ENCODE measurements at places on chromosomes 11 and 22.

DNA sequence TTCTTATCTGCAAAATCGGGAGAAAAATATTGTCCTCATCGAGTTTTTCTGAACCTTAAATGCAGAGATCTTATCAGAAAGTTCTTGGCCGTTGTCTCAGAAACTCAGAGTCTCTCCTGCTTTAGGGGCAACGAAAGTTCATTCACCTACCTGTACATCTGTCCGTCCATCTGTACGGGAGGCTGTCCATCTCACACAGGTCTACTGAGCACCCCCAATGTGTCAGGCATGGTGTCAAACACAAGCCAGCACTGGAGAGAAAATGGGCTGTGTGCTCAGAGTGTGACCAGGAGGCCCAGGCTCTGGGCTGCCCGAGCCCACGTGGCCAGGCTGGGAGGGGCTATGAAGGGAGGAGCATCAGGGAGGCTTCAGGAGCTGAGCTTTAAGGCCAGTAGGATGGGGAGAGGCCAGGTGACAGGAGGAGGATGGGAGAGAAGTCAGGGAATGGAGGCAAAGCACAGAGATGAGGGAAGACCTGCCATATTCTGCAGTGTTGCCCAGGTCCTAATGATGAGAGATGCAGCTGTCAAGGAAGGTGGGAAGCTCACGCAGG, 62.4 kb upstream of the MYEOV start:
- DNase-seq = no peak

GRCh38 chr11:65884716-65885092, 3.6 kb downstream of the FIBP start:
- peak; percentile 87 for DNase-seq

- no peak for DNase-seq
Observed at GRCh38 chr22:35299217-35299672, 449 bp upstream of the TOM1 start.

- peak; percentile 15 for DNase-seq
Observed at GRCh38 chr11:60184824-60185511, 2.1 kb upstream of the MS4A6A start.

DNA sequence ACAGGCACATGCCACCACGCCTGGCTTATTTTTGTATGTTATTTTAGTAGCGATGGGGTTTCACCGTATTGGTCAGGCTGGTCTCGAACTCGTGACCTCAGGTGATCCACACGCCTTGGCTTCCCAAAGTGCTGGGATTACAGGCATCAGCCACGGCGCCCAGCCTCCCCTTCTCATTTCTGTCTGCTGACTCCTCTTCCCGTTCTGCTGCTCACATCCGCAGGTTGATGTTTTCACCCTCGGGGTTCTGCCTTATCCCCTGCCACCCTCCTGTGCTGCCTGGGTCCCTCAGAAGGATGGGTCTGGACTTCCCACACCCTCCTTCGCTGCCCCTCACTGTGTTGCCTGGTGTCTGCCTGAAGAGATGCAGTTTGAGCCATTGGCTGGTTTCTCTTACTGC, 19.2 kb upstream of the VSIG10L2 start:
- no peak for DNase-seq

DNA sequence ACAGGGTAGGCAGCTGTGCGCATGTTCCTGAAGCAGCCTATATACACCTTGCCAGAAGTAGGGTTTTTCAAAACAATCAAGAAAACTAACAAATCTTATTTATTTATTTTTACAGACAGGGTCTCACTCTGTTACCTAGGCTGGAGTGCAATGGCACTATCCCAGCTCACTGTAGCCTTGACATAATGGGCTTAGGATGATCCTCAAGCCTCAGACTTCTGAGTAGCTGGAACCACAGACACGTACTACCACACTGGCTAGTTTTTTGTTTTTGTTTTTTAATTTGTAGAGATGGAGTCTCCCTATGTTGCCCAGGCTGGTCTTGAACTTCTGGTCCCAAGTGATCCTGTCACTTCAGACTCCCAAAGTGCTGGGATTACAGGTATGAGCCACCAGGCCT, 25.7 kb downstream of the CLTCL1 start:
- no peak for DNase-seq

- peak; percentile 19 for DNase-seq
Observed at GRCh38 chr22:21942407-21943343, 10.0 kb downstream of the PPM1F start.

DNA sequence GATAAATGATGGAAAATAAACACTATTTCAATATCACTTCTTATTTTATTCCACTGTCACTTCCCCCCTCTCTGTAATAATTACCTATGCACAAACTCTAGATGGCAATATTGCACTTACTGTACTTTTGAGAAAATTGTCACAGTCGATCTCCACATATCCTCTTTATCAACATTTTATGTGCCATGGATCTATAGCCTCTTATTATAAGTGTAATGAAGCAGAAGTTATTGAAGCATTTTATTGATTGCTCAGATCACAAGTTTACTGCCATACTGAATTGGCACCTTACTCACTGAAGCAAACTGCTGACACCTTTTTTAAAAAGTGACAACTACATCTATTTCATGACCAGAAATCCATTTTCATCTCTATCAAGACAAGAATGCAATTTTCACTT, 133.4 kb downstream of the DCDC1 start:
- DNase-seq = peak; percentile 2

DNA sequence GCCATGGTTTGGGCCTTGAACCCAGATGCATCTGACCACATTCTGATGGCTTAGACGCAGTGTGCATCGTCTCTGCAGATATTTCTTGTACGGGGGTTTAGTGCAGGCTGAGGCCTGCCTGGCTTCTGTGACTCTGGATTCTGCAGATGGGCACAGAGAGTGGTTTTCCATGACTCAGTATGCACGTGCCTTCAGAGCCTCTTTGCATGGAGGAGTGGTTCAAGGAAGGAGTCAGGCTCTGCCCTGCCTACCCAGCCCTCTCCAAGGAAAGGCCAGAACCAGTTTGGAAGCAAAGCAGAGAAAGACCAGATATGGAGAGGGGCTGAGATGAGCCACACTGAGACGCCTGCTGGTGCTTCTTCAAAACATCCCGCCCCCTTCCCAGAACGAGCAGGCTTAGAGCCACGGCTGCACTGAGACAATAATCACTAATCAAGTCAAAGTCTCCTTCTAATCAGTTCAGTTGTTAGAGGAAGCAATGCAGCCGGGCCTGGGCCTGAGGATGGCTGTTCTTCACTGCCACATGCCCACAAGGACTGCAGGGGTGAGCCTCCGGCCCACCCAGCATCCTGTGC, 308.9 kb downstream of the NXPE2 start:
- DNase-seq = no peak

DNA sequence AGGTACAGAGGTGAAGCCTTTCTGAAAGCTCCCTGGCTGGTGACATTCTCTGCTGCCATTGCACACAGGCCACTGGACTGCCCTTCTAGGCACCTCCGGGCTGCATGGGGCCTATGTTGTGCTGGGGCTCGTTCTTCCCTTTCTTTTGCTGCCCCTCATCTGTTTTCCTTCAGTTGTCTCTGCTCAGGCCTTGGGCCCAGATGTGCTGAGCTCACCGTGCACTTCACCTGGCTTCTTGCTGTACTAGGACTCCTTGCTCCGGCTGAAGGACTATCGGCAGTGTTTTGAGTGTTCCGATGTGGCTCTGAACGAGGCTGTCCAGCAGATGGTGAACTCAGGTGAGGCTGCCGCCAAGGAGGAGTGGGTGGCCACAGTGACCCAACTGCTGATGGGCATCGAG, 59.4 kb downstream of the CABIN1 start:
- DNase-seq = no peak

GRCh38 chr11:39569789-39570188, 1889.7 kb downstream of the LRRC4C start:
- DNase-seq = no peak

DNA sequence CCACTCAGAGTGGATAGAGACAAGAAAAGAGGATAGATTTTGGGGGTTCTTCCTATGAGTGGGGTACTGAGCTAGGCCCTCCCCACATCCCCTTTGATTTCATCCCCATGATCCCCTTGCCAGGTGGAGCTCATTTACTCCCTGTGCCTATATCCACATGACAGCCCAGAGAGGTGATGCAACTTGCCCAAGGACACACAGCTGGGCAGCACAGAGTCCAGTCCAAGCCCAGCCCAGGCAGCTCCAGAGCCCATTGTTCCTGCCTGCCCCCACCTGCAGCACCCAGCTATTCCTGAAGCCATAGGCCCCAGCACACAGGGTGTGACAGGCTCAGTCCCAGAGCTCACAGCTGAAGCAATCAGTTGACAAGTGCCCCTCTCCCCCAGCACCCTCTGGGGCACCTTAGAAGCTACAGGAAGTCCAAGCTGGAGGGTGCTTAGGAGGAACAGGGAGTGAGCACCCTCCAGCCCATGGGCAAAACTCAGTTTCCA, 41.7 kb downstream of the SHISAL1 start:
- no peak for DNase-seq

DNA sequence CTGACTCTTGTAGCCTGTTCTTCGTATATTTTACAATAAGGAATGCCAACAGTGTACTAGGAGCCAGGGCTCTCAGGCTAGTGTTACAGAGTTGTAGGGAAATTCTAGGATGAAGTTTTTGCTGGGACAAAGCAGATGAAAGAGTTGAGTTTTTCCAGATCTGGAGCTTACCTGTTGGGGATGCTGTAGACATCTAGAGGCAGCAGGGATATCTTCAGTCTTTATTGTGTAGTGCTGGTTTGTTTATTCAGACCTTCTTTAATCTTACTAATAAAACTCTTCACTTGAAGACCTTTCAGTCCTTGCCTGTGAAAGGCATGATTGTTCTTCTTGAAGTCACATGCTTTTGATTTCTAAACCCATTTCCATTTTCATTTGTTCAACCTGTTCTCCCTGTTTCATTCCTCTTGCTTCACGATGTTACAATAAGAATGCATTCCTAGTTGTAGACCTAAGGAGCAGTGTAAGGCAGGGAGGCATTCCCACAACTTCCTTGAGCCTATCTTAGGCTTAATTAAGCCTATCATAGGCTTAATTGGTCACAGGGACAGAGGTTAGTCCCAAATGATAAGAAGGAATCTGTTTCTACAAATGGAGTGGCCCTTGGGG, 7.9 kb upstream of the SLC37A2 start:
- no peak for DNase-seq

DNA sequence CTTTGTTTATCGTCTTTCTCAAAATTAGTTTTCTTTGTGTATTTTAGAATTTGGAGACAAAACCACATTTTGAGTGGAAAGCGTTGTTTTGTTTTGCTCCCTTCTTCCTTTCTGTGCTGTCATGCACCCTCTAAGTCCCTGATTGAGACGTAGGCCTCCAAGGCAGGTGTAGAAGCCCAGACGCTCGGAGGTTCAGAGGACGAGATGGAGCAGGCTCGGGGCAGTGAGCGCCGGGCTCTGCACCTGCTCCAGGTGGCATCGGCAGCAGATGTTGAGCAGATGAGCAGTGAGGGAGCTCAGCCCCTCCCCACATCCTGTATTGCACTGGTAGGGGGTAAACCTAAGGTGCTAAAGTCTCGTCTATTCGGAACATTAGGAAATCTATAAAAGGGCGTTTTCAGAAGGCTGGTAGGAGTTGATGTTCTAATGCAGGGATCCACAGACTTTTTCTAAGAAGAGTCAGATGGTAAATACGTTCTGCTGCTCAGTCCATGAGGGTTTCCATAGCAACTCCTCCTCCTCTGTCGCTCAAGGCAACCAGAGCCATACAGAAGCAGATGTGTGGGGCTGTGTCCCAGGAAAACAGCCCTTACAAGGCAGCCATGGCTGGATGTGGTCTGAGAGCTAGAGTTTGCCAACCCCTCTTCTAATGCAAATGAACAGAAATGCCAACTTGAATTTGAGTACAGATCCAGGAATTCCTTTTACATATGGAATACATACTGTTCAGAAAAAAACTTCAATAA, 724.2 kb downstream of the BRD1 start:
- DNase-seq = no peak

DNA sequence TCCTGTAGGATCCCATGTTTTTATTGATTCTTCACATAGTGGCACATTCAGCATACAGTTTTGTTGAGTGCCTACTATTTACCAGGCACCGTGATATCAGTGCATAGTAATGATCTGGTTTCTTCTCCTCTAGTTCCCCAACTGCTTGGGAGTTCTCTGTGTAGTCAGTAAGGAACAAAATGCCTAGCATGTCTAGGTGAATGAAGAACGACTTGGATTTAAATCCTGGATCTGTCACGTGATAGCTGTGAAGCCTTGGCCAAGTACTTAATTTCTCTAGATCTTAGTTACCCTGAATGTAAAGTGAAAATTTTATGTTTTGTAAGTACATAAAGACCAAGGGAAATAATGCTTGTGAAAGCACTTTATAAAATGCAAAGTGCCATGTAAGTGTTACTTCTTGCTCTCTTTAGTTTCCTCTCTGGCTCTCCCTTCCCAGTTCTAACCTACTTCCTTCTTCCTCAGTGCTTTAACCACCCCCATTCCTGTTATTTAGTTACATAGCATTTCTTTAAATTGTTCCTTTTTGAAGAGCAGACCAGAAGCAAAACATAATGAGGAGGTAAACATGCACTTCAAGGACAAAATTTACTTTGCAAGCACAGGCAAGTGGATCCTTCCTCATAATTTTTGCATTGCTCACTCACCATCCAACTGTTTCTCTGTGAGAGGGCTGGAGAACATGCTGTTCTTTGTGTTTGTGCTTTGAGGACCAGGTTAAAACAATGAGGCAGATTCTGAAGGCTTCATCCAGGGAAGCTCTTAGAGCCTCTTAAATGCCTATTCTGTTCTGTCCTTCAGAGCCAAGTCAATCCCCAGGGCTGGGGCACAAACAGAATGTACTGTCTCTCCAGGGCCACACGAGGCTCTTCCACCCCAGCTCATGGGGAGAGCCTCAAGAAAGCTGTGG, 353.9 kb upstream of the TENM4 start:
- DNase-seq = no peak

DNA sequence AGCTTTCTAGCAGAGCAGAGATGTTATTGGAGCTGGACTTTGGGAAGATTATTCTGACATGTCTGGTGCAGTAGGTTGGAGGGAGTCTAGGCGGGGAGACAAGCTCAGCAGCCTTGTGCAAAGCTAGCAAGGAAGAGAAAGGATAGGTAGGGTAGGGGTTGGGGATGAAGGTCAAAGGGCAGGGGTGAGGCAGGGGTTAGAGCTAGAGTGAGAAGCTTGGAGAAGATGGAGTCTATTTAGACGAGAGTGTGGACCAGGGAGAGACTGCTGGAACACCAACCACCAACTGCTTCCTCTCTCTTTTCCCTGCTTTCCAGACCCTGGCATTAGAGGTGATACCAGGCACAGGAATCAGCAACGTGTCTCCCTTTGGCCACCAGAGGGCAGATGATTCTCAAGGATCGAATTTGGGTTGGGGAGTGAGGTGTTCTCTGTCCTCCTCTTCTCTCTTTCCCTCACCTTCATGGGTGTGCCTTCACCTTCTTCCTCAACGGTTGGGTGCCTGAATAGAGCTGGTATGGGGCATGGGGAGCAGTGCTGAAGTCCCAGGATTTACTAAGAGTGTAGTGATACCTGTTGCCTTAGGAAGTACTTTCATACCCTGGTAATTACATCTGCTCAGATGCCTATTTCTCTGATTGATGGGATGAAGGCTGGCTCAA, 1.8 kb upstream of the MARK2 start:
- DNase-seq = peak; percentile 82
